ENCODE measurements at places on chromosomes 5 and 9. TPM values are rescaled to one million over a fixed set of nuclear protein-coding genes. Genes with fewer than 3 reads are reported as not detected.

GRCh38 chr5:159316519-159317383, 13.5 kb downstream of the IL12B start:
- H3K4me1 ChIP-seq: no peaks in the 10 kb centered on the region
- peaks cover 14% of the 10 kb centered on the region for H3K27me3 ChIP-seq
- H3K27ac ChIP-seq: no peak overlapping the region
- DNase-seq: peak; percentile 43
- H3K36me3 ChIP-seq: no peaks in the 10 kb centered on the region
- no peak overlapping the region for H3K4me3 ChIP-seq

DNA sequence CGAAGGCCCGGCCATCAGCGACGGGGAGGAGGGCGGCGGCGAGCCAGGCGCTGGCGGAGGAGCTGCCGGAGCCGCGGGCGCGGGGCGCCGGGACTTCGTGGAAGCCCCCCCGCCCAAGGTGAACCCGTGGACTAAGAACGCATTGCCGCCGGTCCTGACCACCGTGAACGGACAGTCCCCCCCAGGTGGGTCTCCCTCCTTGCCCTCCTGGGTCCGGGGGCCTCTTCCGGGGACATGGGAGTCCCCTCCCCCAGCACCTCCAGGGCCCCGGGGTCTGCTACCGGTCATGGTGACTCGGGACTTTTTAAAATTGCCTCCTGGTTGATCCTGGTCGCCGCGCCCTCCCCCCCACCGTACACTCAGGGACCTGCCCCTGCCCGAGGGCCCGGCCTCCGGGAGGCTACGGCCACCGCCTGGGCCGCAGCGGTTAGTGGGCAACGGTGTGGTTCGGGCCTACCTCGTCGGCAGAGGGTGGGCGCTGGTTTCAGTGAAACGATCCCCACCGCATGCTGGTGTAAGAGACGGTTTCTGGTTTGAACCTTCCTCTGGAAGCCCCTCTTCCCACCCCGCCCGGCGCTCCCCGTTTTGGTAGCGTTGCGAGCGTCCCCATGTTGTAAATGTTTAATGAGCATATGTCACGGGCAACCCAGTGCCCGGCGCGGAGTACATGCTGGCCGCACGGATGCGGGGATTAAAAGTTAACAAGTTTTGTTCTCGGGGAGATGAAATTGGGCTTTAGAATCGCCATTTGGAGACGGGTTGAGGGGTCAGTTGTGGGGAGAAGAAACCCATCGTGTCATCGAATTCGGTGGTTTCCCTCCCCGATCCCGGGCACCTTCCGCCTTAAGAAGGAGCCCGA, 1.1 kb downstream of the LARP1 start:
- H3K36me3 ChIP-seq: peaks cover 8% of the 10 kb centered on the region
- peaks cover 48% of the 10 kb centered on the region for H3K4me1 ChIP-seq
- H3K27ac ChIP-seq: peak overlapping the region; percentile 78
- peak; percentile 37 for DNase-seq
- no peaks in the 10 kb centered on the region for H3K27me3 ChIP-seq

DNA sequence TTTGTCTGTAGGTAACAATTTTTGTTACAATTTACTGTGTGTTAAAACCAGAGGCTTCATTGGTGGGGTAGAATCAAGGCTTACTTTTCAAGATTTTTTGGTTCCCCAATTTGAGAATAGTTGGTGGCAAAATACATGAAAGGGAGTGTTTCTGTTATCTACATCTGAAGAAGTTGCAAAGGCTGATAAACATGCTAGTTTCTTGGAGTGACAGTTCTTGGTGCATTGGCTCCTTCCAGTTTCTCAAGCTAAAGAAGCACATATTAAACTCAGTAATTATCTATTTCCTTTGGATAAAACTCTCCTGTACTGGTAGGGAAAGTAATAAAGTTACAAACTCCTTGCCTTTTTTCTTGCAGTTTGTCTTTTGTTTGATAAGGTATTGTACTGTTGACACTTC, 5.9 kb downstream of the MACIR start:
- no peaks in the 10 kb centered on the region for H3K27me3 ChIP-seq
- DNase-seq: no peak
- H3K27ac ChIP-seq: no peak overlapping the region

GRCh38 chr9:74078647-74079046, 418.5 kb upstream of the RORB start:
- H3K27me3 ChIP-seq: no peaks in the 10 kb centered on the region
- H3K4me1 ChIP-seq: no peaks in the 10 kb centered on the region
- H3K36me3 ChIP-seq: no peaks in the 10 kb centered on the region
- no peak overlapping the region for H3K27ac ChIP-seq

GRCh38 chr9:8390571-8390970, 591.0 kb upstream of the DMAC1 start:
- H3K27ac ChIP-seq: no peak overlapping the region
- H3K27me3 ChIP-seq: peaks cover 21% of the 10 kb centered on the region
- H3K4me3 ChIP-seq: no peak overlapping the region
- no peaks in the 10 kb centered on the region for H3K36me3 ChIP-seq
- H3K4me1 ChIP-seq: no peaks in the 10 kb centered on the region

- no peaks in the 10 kb centered on the region for H3K36me3 ChIP-seq
- no peak for DNase-seq
- H3K4me3 ChIP-seq: no peak overlapping the region
- H3K27me3 ChIP-seq: peaks cover 7% of the 10 kb centered on the region
- no peak overlapping the region for H3K27ac ChIP-seq
Measured at GRCh38 chr5:57753446-57753845, 270.8 kb upstream of the ACTBL2 start.

GRCh38 chr5:40797273-40798011, 732 bp downstream of the PRKAA1 start:
- peaks cover 3% of the 10 kb centered on the region for H3K36me3 ChIP-seq
- peaks cover 11% of the 10 kb centered on the region for H3K27me3 ChIP-seq
- H3K4me1 ChIP-seq: peaks cover 54% of the 10 kb centered on the region
- H3K27ac ChIP-seq: peak overlapping the region; percentile 87
- DNase-seq: peak; percentile 81

- no peaks in the 10 kb centered on the region for H3K36me3 ChIP-seq
- H3K27ac ChIP-seq: no peak overlapping the region
- no peak for DNase-seq
- no peak overlapping the region for H3K4me3 ChIP-seq
Measured at GRCh38 chr9:111349766-111350165, 19.7 kb upstream of the OR2K2 start.

The KIAA0825 gene
- 1.0 TPM for total RNA-seq

The DRD1 gene
- not detected for total RNA-seq

The EIF4E1B gene
- not detected for total RNA-seq

The TAF11L5 gene
- total RNA-seq: not detected

The C5orf58 gene
- not detected for total RNA-seq

The ADAMTS6 gene
- total RNA-seq: 1.6 TPM

The ADAMTS16 gene
- not detected for total RNA-seq

The TMC1 gene
- total RNA-seq: 0.43 TPM

The SLC22A4 gene
- total RNA-seq: 1.8 TPM

The RASEF gene
- total RNA-seq: not detected

The FBP2 gene
- total RNA-seq: not detected

The DOK3 gene
- 5.7 TPM for total RNA-seq

The TMEM215 gene
- not detected for total RNA-seq

Data from activated T-cell treated with anti-CD3 and anti-CD28 coated beads, Interleukin-2, amount 50 U/mL, for 72 hours (primary cell).